Endodermal cell (in vitro differentiated cells): ENCODE measurements at places on chromosomes 16 and 17. TPM values are rescaled to one million over a fixed set of nuclear protein-coding genes. Genes with fewer than 3 reads are reported as not detected.

Gene SNAI3
- total RNA-seq, result 0.61 to 1.2 TPM (median 0.77 TPM) in 3 replicates

Gene TMC8
- total RNA-seq, result 1.1 to 3.0 TPM (median 2.0 TPM) in 3 replicates

Gene CLEC19A
- total RNA-seq, result 0.93 to 3.4 TPM (median 1.9 TPM) in 3 replicates

Gene C16orf96
- 1.0 to 1.6 TPM (median 1.6 TPM) in 3 replicates for total RNA-seq

Gene NTN1
- total RNA-seq, result 40.0 and 40.4 TPM in 2 replicates

Gene CALCOCO2
- total RNA-seq, result 40.8 to 46.5 TPM (median 45.2 TPM) in 3 replicates

Gene ARHGAP44
- total RNA-seq, result 12.4 and 14.2 TPM in 2 replicates

Gene GP1BA
- total RNA-seq, result not detected in 3 replicates

Gene SHISA9
- 4.4 to 7.4 TPM (median 5.2 TPM) in 3 replicates for total RNA-seq

Gene TRIM16
- total RNA-seq, result 18.9 and 19.4 TPM in 2 replicates

Gene GAS7
- 13.7 and 14.7 TPM in 2 replicates for total RNA-seq

Gene MEOX1
- total RNA-seq, result not detected in 3 replicates

Gene SEPTIN1
- total RNA-seq, result 1.1 and 1.3 TPM in 2 replicates

Gene ADAP2
- 1.8 to 2.5 TPM (median 1.9 TPM) in 3 replicates for total RNA-seq

Gene CDC27
- total RNA-seq, result 67.5 to 114 TPM (median 108 TPM) in 3 replicates

Gene ATP2C2
- total RNA-seq, result 1.6 to 2.5 TPM (median 2.0 TPM) in 3 replicates

Gene HP
- total RNA-seq, result 3.9 to 6.8 TPM (median 4.2 TPM) in 3 replicates

Gene GAST
- not detected in 2 replicates for total RNA-seq

Gene EVI2A
- total RNA-seq, result not detected in 3 replicates

Gene CLEC3A
- total RNA-seq, result not detected in 3 replicates

Gene NKD1
- total RNA-seq, result 6.7 and 9.5 TPM in 2 replicates

Gene KRTAP3-2
- not detected in 3 replicates for total RNA-seq

Gene CDH11
- 0.73 to 1.3 TPM (median 0.99 TPM) in 3 replicates for total RNA-seq

Gene SLC16A5
- total RNA-seq, result 28.8 to 41.8 TPM (median 33.3 TPM) in 3 replicates

Gene TTYH2
- total RNA-seq, result 1.2 and 1.5 TPM in 2 replicates

Gene TPSG1
- not detected in 2 replicates for total RNA-seq

Gene EVI2B
- total RNA-seq, result not detected in 2 replicates

Gene MAP2K4
- total RNA-seq, result 39.0 to 55.9 TPM (median 54.6 TPM) in 3 replicates

Gene CACNA1H
- 42.9 and 45.0 TPM in 2 replicates for total RNA-seq

Gene OR4D1
- total RNA-seq, result 0.07 TPM in 1 of 2 replicates, not detected in the other

Gene KRTAP2-2
- not detected in 3 replicates for total RNA-seq

Gene CCDC40
- 19.9 and 21.7 TPM in 2 replicates for total RNA-seq

Gene PERCC1
- total RNA-seq, result 0.79 and 1.1 TPM in 2 replicates

Gene HEXD
- total RNA-seq, result 34.0 and 37.6 TPM in 2 replicates

Gene HEXIM2
- 12.5 and 13.1 TPM in 2 replicates for total RNA-seq

Gene KRTAP17-1
- total RNA-seq, result 0.46 TPM in 1 of 3 replicates, not detected in the others

Gene UTS2R
- 0.29 and 0.40 TPM in 2 replicates for total RNA-seq

Gene SLC46A1
- 4.9 and 6.9 TPM in 2 replicates for total RNA-seq

Gene CSH1
- total RNA-seq, result 0.64 and 1.6 TPM in 2 replicates

Gene SLC13A2
- not detected in 3 replicates for total RNA-seq

Gene CDRT15L2
- total RNA-seq, result not detected in 3 replicates

Gene IL34
- total RNA-seq, result 5.6 and 7.3 TPM in 2 replicates

Gene CHST5
- 0.17 to 1.1 TPM (median 0.33 TPM) in 3 replicates for total RNA-seq

Gene EME1
- 21.5 to 30.5 TPM (median 26.8 TPM) in 3 replicates for total RNA-seq
